ENCODE measurements at places on chromosomes 4 and X. TPM values are rescaled to one million over a fixed set of nuclear protein-coding genes. Genes with fewer than 3 reads are reported as not detected.

Gene CLDN34
- polyA plus RNA-seq, result not detected

Gene FGFBP1
- not detected for polyA plus RNA-seq

Gene USP17L24
- not detected for polyA plus RNA-seq

Gene TKTL2
- polyA plus RNA-seq, result not detected

Gene SLC7A11
- 0.40 TPM for polyA plus RNA-seq

Gene CCDC160
- polyA plus RNA-seq, result 19.0 TPM

Gene JCHAIN
- polyA plus RNA-seq, result 0.61 TPM

Gene GPC3
- polyA plus RNA-seq, result 275 TPM

Gene DUX4
- polyA plus RNA-seq, result 0.12 TPM

Gene CITED1
- not detected for polyA plus RNA-seq

Gene EREG
- polyA plus RNA-seq, result not detected

Gene ASB5
- not detected for polyA plus RNA-seq

Gene RHOH
- not detected for polyA plus RNA-seq

Gene BMP3
- 0.02 TPM for polyA plus RNA-seq

Gene CHIC2
- 36.5 TPM for polyA plus RNA-seq

Gene ATP6AP1
- polyA plus RNA-seq, result 155 TPM

Gene GABRB1
- polyA plus RNA-seq, result 1.1 TPM

Gene MAML3
- polyA plus RNA-seq, result 9.6 TPM

Gene BEND4
- polyA plus RNA-seq, result 0.44 TPM

Gene MAOA
- polyA plus RNA-seq, result 6.7 TPM

Gene MSX1
- polyA plus RNA-seq, result 12.5 TPM

Gene FAM184B
- polyA plus RNA-seq, result not detected

Gene DCAF8L2
- not detected for polyA plus RNA-seq

Gene TMEM154
- 0.21 TPM for polyA plus RNA-seq

Gene NEUROG2
- polyA plus RNA-seq, result 0.44 TPM

Gene RHOXF2B
- not detected for polyA plus RNA-seq

Gene CYSLTR1
- 0.09 TPM for polyA plus RNA-seq

Gene CRMP1
- 9.4 TPM for polyA plus RNA-seq

Gene NAP1L2
- 2.7 TPM for polyA plus RNA-seq

Gene ENAM
- not detected for polyA plus RNA-seq

Gene PTPN13
- 14.4 TPM for polyA plus RNA-seq

Gene TRIM61
- polyA plus RNA-seq, result 1.4 TPM

Gene CWH43
- not detected for polyA plus RNA-seq

Gene COX7B2
- polyA plus RNA-seq, result not detected

Gene CT47B1
- not detected for polyA plus RNA-seq

Gene RAB33A
- polyA plus RNA-seq, result 7.2 TPM

Gene SYN1
- 12.6 TPM for polyA plus RNA-seq

Gene SHROOM3
- 21.6 TPM for polyA plus RNA-seq

Gene BEX5
- polyA plus RNA-seq, result 7.3 TPM

Gene MAGED1
- 420 TPM for polyA plus RNA-seq

Gene OTUD6A
- not detected for polyA plus RNA-seq

Gene SRPX2
- polyA plus RNA-seq, result 0.30 TPM

Gene PCDH19
- 1.7 TPM for polyA plus RNA-seq

Gene FAM47A
- polyA plus RNA-seq, result 0.46 TPM

Gene FREM3
- polyA plus RNA-seq, result not detected

Gene GLUD2
- 0.09 TPM for polyA plus RNA-seq

Gene AFP
- 9.1 TPM for polyA plus RNA-seq

Gene CENPVL2
- 1.6 TPM for polyA plus RNA-seq

Gene LIMCH1
- polyA plus RNA-seq, result 4.5 TPM

Gene RHOXF2
- polyA plus RNA-seq, result 0.39 TPM

Gene GPR82
- polyA plus RNA-seq, result 0.11 TPM

Gene KLHL34
- 0.09 TPM for polyA plus RNA-seq

Gene ART3
- 2.4 TPM for polyA plus RNA-seq

Gene LUZP4
- not detected for polyA plus RNA-seq

Gene GATA1
- polyA plus RNA-seq, result 0.15 TPM

Measured in cardiac muscle cell (in vitro differentiated cells and primary cell).